ENCODE measurements at places on chromosomes 6 and 20.

GRCh38 chr6:110528930-110529325 lies 52.5 kb upstream of the SLC22A16 start:
- DNase-seq, result no peak

- no peak for DNase-seq
Measured at GRCh38 chr20:4267242-4267641, 251.9 kb upstream of the RNF24 start.

GRCh38 chr6:31462026-31462963 lies 35.6 kb upstream of the MICB start:
- no peak for DNase-seq

DNA sequence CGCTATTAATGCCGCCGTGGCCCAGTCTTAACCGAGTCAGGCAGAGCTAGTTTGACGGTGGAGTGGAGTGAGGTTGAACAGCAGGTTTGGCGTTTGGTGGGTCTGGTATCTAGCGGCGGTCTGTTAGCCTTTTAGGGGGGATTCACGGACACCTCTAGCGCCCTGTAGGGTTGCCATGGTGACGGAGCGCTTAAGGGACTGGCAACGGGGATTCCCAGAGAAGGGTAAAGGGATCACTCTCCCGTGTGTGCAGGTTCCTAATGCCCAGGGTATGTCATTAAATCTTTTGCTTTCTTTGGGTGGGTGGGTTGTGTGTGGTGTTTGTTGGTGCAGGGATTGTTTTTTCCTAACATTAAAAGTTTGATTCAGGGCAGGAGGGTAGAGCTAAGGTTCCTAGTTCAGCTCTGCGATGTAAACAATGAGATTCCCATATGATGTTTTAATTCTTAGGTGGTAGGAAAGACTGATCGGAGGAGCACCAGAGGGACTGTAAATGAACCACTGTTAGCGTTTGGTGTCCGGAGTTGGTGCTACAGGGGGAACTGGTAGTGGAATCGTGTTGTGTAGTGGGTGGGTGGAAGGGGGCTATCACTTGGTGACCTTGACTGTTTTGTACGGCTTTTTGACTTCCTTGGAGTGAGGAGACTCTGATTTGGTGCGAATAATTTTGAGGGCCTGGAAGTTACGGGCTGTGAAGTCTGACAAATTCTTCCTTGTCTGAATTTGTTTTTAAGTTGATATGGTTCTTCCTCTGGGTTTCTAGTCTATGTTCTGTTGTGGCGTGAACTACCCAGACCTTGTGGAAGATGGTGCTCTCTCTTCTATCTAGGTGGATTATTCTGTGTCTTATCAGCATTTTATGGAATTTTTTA lies 5.0 kb downstream of the BRD2 start:
- peak; percentile 50 for DNase-seq

GRCh38 chr6:84018453-84019061 lies 15.0 kb upstream of the MRAP2 start:
- no peak for DNase-seq

- no peak for DNase-seq
Measured at GRCh38 chr6:69774740-69775584, 21.8 kb downstream of the LMBRD1 start.

DNA sequence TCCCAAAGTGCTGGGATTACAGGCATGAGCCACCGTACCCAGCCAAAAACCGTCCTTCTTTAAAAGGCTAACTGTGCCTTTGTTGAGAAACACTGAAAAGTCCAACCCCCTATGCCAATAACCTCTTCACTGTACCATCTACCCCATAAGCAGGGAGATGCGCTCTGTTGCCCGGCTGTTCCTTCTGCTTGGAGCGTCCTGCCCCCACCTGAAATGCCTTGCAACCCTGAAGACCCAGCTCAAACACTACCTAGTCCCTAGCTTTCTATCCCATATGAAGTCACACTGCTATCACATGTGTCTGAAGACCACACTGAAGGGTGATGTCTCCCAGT lies 27.8 kb downstream of the UBE2V1 start:
- DNase-seq, result no peak

DNA sequence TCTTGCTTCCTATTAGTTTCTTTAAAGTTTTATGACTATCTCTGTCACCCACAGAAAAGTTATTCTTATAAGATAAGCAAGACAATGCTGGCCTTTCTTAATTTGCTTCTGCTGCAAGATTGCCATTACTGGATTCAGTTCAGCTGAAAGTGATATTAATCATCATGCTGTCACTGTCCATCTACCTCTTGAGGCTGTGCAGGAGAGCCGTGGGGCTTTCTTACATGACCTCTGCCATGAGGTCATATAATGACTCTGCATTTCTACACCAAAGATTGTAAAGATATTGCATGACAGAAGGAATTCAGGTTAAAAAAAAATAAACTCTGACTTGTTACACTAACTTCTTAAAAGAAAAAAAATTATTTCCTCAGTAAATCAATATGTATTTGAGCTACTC lies 106.9 kb downstream of the TRDN start:
- no peak for DNase-seq

GRCh38 chr6:52914516-52914915 lies 5.0 kb upstream of the GSTA3 start:
- DNase-seq, result no peak

GRCh38 chr6:119137194-119138072 lies 59.0 kb upstream of the FAM184A start:
- DNase-seq, result no peak

DNA sequence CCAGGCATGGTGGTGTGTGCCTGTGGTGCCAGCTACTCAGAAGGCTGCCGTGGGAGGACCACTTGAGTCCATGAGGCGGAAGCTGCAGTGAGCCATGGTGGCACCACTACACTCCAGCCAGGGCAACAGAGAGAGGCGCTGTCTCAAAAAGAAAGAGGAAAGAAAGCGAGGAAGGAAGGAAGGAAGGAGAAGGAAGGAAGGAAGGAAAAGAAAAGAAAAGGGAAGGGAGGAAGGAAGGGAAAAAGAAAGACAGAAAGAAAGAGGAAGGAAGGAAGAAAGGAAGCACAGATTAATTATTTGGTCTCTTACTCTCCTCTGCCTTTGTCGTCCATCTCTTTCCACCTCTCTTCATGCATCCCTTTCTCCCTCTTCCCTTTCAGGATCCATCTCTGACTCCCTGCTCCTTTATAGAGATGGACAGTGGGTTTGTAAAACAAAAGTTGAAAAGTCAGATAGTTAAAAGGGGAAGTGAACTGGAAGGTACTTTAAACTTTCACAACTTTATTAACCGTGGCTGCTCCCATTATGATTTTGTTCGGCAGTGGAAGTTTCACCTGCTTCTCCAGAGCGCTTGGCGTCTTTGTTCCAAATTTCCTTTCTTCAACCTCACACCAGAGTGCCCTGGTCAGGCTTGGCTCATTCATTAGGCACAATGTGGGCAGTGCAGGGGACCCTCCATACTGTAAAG lies 1.5 kb downstream of the HLA-DQA1 start:
- DNase-seq, result no peak

GRCh38 chr6:128560966-128561365 lies 40.6 kb upstream of the PTPRK start:
- DNase-seq, result no peak

GRCh38 chr20:8652396-8652795 lies 416.5 kb upstream of the PLCB4 start:
- no peak for DNase-seq

DNA sequence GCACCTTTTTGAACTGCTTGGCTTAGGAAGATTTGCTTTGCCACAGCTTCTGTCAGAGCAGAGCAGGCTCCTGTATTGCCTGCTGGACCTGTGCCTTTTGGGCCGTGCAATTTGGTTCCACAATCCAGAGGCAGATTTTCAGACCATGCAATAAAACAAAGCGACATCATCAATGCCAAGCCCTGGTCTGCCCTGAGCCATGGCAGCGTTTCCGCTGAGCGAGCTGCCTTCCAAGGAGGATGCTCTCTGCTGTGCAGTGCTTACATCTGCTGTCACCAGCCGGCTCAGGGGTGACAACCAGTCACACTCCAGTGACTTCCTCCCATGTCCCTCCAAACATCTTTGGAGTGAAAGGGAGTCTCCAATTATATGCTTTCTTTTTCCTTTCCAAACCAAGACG lies 282.2 kb downstream of the CDH26 start:
- DNase-seq, result no peak

- DNase-seq, result no peak
Measured at GRCh38 chr6:55405474-55406235, 78.4 kb downstream of the GFRAL start.

- DNase-seq, result no peak
Measured at GRCh38 chr6:132400883-132401617, at the start of gene MOXD1. Gene MOXD1, minus strand, starts transcription at chr6:132401475. Its CDS starts 49 bp downstream, at chr6:132401426.

DNA sequence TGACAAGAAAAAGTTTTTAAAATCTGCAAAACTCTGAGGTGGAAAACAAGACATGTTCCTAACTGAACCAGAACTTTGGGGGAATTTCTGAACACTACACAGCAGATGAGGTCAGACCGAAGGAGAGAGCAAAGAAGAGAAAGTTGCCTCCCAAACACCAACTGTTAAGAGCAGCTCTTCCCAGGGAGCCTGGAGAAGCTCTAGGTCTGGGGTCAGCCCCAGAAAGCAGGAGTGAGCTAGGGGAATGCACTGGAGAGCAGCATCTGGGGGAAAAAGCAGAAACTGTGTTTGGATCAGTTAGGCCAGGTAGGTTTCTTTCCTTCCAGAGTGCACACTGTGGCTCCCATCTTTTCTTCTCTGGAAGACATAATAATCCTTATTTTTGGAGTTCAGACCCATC lies 41.3 kb downstream of the FKBP5 start:
- no peak for DNase-seq

GRCh38 chr20:58755766-58756449 lies 63.3 kb downstream of the NPEPL1 start:
- DNase-seq, result no peak

DNA sequence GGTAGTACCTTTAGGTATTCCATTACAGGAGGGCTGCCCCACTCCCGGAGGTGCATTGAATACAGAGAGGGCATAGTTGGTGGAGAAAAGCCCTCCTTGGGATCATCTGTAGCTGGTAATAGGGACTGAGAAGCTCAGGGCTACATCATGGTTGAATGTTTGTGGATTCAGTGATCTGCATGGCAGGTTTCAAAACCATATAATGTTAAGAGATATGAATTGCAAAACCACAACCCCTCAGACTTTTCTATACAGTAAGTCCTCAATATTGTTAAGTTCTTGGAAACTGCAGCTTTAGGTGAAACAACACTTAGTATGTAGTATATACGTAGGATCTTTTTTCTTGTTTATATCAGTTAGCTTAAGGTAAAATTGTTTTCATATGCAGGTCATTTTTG lies 11.3 kb downstream of the TULP4 start:
- DNase-seq, result no peak

- DNase-seq, result no peak
Measured at GRCh38 chr20:63982937-63983336, 2.0 kb downstream of the PRPF6 start.

DNA sequence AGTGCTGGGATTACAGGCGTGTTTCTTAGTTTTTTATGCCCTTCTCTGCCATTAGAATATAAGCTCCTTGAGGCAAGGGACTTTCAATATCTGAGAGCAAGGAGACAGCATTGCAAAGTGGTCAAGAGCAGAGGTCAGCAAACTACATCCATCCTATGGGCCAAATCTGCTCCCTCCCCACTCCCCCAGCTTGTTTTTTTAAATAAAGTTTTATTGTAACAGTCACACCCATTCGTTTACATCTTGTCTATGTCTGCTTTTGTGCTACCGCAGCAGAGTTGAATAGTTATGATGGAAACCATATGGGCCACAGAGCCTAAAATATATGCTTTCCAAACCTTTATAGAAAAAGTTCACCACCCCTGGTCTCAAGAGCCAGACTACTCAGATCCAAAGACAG lies 227.9 kb downstream of the EYA2 start:
- no peak for DNase-seq

DNA sequence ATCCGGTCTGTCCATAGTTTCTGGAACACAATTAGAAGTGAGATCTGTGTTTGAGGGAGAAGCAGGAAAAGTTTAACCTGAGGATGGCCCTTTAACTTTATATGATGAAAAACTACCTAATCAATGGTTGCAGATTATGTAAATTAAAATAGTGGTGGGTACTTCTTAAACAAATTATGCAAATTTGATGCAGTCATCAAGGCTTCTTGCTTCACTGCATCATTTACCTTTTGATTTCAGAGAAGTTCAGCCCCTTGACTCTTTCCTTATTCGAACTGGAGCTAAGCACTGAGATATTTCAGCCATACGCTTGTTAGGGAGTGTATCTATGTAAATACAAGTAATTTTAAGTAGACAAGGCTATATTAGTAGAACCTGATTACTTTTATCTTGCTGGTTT lies 73.8 kb downstream of the JARID2 start:
- no peak for DNase-seq

DNA sequence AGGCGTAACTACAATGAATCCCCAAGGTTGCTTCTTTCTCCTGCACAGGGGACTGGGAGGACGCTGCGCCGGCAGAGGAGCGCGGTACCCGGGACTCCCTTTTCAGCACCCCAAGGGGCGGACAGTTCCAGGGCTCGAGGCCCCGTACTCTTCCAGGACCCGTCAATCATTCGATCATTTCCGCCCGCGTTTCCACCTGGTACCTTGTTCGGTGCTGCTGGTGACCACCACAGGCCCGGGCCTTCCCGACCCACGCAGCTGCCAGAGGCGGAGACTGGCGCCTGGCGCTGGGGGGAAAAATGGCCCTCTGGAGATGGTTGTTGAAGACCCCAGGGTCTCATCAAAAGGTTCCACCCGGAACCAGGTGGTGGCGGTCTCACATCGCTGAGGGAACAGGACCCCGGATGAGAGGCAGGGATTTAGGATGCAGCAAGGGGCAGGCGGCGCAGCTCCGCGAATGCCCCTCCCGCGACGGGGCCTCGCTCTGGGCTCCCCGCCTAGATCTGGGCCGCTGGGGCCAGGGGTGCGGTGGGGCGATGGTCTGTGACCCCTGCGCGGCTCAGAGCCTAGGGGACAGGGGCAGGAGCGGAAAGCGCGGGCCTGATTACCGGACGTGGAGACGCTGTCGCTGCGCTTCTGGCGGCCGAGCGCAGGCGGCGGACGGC lies 744 bp downstream of the VSX1 start:
- no peak for DNase-seq

DNA sequence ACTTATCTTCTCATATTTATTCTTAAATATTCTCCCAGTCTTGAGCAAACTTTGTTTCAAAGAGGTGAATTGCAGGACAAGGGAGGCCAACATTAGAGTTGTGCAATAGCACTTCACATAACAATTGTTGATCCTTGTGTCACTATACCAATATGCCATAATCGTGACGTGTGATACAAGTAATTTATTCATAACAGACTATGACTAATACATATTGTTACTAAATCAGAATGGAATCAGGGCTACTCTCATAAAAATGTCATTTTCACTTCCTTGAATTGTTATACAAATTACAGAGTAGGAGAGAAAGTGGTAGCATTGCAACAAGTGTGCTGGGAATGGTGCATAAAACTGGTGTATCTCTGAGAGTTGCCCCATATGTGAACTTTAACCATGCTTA lies 37.2 kb upstream of the PLCB1 start:
- peak; percentile 61 for DNase-seq

DNA sequence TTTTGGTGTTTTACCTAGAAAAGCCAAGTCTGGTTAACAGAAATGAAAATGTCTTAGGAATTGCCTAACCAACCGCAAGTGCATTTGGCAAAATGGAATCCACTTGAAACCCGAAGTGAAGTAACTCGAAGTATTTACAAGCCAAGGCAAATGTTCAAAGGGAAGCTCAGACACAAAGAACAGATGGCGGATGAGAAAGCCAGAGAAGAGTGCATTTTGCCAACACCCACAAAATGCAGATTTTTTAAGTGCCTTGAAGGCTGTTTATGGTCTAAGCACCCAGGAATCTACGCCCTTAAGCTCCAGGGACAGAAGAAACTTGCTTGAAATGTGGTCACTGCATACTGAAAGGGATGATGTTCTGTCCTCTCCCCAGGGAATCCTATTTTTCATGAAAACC lies 70.0 kb upstream of the TBXT start:
- DNase-seq, result no peak

- DNase-seq, result no peak
Measured at GRCh38 chr6:157648561-157648960, 174.5 kb upstream of the SNX9 start.
